Activated CD4-positive, alpha-beta T cell treated with anti-CD3 and anti-CD28 coated beads, Interleukin-2, amount 10 ng/mL, durations not matched to agents 24 days and 14 days (primary cell): ENCODE measurements at places on chromosomes 6 and 20. TPM values are rescaled to one million over a fixed set of nuclear protein-coding genes. Genes with fewer than 3 reads are reported as not detected.

DNA sequence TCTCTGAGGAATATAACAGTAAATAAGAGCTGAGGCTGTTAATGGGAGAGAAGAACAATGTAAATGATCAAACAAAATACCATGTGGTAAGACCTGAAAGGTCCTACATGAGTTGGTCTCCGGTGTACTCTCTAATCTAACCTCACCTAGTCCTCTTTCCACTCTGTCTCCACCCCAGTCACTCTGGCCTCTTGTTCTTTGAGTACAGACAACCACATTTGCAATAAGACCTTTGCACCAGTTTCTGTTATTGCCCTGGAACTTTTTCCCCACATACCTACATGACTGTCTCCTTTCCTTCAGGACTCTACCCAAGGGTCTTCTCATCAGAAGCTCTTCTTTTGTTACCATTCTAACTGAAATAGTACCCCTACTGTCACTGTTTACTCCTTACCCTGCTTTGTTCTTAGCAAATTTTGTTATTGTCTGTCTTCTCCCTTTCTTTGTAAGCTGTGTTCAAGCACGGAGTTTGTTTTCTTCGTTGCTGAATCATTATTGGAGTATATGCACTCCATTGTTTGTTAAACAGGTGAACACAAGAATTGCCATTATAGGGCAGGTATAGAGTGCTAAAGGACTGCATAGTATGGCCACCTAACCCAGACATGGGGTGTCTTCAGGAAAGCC, 37.3 kb downstream of the MAPK14 start:
- H3K27ac ChIP-seq, result peak overlapping the region; percentile 17
- H3K4me3 ChIP-seq, result no peak overlapping the region
- H3K36me3 ChIP-seq, result peaks cover 38% of the 10 kb centered on the region
- peaks cover 37% of the 10 kb centered on the region for H3K4me1 ChIP-seq

DNA sequence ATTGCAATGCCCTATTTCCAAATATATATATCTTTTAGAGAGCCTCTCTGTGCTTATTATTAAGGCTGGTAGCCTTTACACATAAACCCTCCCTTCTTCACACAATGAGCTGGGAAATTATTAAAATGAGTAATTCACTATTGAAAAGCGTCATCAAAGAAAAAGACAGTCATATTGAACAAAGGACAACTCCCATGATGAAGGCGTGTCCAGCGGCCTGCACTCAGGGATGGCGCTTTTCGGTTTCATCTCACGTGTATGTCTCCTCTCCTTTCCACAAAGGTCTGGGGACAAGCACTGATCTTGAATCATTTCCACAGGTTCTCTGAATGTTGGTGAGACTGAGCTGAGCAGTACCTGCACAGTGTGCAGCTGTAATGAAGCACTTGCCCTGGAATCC, 3.5 kb downstream of the SERPINB9 start:
- H3K27ac ChIP-seq, result peak overlapping the region; percentile 90
- H3K4me1 ChIP-seq, result peaks cover 50% of the 10 kb centered on the region
- no peaks in the 10 kb centered on the region for H3K27me3 ChIP-seq
- H3K4me3 ChIP-seq, result peak overlapping the region; percentile 97
- DNase-seq, result no peak
- H3K36me3 ChIP-seq, result peaks cover 72% of the 10 kb centered on the region

DNA sequence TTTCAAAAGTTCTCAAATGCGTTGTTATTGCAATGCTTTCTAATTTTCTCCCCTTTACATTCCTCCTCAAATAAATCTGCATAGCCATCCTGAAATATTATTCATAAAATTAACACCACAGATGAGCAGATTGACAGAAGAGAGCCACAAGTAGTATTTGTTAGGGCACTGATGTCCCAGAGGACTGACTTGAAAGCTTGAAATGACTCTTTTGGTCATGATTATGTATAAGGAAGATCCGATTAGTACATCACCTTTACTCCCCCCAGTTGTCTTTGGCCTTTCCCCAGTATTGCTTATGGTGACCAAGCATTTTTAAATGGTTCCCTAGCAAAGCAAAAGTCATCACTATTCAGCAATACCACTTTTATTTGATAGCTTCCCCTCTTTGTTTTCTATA, 187.6 kb downstream of the ADAT2 start:
- H3K4me3 ChIP-seq, result no peak overlapping the region
- H3K27me3 ChIP-seq, result no peaks in the 10 kb centered on the region
- no peak for DNase-seq
- H3K4me1 ChIP-seq, result no peaks in the 10 kb centered on the region

RTF2 gene
- total RNA-seq, result 92.3 and 96.5 TPM in 2 replicates

DNA sequence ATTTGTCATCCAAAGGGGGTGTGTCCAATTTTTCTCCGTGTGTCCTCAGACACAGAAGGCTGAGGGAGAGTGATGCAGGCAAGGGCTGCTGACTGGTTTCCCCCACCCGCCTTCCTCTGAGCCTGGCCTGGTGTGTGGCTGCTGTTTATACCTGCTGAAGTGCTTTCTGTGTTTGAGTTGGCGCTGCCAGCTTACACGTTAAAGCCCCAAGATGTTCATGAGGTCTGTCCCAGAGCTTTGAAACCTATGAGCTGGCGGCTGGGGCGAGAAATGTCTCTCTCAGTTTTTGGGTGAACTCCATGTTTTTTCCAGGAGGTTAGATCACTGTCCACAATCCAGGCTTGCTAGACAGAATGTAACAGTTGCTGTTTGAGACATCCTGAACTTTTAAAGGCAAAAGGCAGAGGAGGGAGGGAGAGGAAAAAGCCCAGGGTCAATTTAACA, 69.0 kb upstream of the CCN2 start:
- H3K27me3 ChIP-seq, result no peaks in the 10 kb centered on the region
- H3K4me3 ChIP-seq, result no peak overlapping the region
- no peaks in the 10 kb centered on the region for H3K4me1 ChIP-seq
- no peaks in the 10 kb centered on the region for H3K36me3 ChIP-seq
- H3K27ac ChIP-seq, result no peak overlapping the region
- DNase-seq, result no peak

PPIL6 gene
- total RNA-seq, result not detected in 2 replicates

DNA sequence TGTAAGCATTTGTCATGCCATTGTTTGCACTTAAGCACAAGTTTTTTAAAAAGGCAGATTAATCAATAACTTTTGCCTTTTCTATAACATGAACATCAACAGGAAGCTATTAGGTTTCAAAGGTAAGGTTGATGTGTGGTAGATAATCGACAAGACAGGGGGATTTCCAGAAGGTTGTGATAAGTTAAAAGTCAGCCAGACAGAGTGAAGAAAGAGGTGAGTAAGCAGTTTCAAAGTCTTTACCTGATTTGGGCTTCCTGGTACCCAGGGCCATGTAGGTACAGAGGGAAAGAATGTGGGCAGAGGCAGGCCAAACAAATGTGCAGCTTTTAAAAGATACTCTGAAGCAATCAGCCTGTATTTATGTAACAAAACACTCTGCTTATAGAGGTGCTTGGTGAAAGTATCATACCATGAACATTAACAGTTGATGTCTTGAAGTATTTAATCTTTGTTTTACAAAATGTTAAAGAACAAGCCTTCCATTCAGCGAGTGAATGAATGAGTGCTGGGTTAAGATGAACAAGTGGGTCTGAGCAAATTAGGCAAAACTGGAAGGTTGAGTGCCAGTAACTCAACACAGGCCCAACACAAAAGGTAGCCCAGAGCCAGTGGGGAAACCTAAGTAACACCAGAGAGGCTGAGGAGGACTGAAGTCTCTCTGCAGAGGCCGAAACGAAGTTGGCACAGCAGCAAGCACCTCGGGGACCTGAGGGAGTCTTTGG, 60.2 kb downstream of the LRRC1 start:
- no peak overlapping the region for H3K4me3 ChIP-seq
- H3K36me3 ChIP-seq, result peaks cover 2% of the 10 kb centered on the region
- H3K27ac ChIP-seq, result peak overlapping the region; percentile 1

SPATA25 gene
- 0.47 and 1.8 TPM in 2 replicates for total RNA-seq

NMBR gene
- not detected in 2 replicates for total RNA-seq

DNA sequence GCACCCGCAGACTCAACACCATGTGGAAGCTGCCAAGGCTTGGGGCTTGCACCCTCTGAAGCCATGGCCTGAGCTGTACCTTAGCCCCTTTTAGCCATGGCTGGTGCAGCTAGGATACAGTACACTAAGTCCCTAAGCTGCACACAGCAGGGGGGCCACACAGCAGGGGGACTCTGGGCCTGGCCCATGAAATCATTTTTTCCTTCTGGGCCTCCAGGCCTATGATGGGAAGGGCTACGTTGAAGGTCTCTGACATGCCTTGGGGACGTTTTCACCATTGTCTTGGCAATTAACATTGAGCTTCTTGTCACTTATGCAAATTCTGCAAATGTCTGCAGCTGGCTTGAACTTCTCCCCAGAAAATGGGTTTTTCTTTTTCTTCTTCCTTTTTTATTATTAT, 103.3 kb downstream of the SLC16A10 start:
- no peaks in the 10 kb centered on the region for H3K4me1 ChIP-seq
- H3K4me3 ChIP-seq, result no peak overlapping the region
- no peak overlapping the region for H3K27ac ChIP-seq

- H3K4me3 ChIP-seq, result no peak overlapping the region
- H3K4me1 ChIP-seq, result no peaks in the 10 kb centered on the region
- peak; percentile 58 for DNase-seq
- no peaks in the 10 kb centered on the region for H3K27me3 ChIP-seq
Measured at GRCh38 chr6:55276745-55277530, 50.3 kb upstream of the GFRAL start.
